Umbilical cord (tissue), 2 donors: ENCODE measurements at places on chromosomes 5 and 9.

- DNase-seq: no peak
Observed at GRCh38 chr9:136943291-136944211, 987 bp downstream of the FBXW5 start.

GRCh38 chr5:135126688-135127438, 92.8 kb upstream of the PITX1 start:
- DNase-seq: no peak

DNA sequence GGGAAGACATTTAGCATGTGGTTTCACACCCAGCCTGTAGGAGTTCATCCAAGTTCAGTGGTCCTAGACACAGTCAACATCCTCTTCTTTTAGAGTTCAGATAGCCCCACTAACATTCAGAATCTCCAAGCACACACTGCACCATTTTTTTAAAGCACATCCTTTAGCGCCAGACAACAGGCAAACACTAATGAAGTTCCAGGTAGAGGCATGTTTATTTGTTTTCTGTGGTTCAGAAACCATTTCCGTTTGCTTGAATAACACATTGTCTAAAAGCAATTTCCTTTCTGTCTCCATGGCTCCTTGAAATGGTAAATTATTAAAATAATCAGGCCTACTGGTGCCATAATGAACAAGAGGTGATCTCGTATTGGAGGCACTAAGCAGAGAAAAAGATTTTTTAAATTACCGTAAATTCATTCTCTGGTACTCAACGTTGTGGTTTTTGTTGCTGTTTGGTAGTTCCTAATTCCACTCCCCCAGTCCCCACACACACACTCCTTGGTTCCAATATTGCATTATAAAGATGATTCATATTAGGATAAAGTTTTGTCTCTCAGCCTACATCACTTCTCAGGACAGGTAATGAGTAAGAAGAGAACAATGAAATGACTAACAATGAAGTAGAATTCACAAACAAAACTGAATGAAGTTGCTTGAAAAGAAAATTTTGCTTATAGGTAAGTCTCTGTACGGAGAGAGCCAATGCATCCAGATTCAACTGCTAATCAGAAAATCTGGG, 153.1 kb downstream of the PCSK1 start:
- no peak for DNase-seq

DNA sequence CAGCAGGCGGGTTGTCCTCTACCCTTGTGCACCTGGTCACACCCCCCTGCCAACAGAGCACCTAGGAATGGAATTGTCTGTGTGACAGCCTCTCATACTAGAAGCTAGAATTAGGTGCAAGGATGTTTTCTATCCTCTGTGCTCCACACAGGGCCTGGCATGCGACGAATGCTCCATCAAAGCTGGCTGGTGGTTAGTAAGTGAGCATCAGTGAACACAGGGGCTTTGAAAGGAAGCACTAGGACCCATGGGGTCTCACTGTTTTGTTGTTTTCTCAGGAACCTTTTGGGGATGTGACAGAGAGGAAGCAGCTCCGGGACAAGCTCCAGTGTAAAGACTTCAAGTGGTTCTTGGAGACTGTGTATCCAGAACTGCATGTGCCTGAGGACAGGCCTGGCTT, 32.3 kb downstream of the GALNT12 start:
- no peak for DNase-seq

DNA sequence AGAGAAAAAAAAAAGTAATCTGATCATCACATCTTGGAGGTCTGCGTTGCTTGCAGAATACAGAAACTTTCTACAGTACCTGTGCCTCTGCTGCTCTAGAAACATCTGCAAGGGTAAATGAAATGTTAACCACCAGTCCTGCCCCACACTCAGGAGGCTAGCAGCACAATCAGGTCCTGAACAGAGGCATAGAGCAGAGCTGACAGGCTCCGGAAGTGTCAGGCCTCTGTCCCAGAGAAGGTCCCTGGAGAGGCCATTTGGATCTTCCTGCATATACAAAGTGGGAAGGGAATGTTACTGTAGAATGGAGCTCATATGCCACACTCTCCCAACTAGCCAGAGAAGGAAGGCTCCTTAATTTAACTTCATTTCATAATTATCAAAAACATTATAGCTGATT, 7.2 kb downstream of the NRG2 start:
- no peak for DNase-seq

- DNase-seq: no peak
Observed at GRCh38 chr9:137531099-137531765, 19.0 kb downstream of the PNPLA7 start.

DNA sequence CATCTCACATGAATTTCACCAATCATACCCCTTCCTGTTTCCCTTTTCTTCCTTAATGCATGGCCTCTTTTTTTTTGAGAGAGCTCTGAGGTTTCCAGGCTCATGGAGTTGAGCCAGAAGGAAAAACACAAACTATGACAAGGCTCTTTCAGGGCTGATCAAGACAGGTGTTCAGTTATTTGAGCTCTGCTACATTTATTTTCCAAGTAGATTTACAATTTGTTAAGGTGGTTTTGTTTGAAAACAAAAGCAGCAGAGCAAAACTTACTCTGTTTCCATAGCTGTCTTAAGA, 62.4 kb upstream of the IL7R start:
- no peak for DNase-seq

- no peak for DNase-seq
Observed at GRCh38 chr5:51806677-51807076, 423.4 kb downstream of the ISL1 start.

GRCh38 chr9:128335161-128335560, 5.2 kb upstream of the SLC27A4 start:
- DNase-seq: peak; percentile 13

DNA sequence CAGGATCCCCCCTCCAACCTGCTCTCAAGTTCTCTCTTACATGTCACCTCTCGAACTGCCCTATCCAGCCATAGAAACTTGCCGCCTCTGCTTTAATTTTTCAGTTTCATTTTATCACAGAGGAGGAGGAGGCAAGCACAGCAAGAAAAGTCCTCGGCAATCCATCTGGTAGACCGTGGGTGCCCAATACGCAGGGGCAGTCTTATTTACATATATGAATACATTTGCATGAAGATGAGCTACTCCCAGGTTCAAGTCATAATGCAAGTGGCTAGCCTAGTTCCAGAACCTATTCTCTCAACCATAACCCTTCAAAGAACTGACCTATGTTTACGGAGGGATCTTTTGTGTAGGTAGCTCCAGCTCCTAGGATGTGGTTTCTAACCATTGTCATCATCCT, 223.2 kb upstream of the PANK3 start:
- DNase-seq: no peak

GRCh38 chr5:92513067-92513466, 1068.0 kb downstream of the NR2F1-AS1 start:
- no peak for DNase-seq
